ENCODE measurements at places on chromosomes 4 and X.

GRCh38 chr4:154014407-154015321 lies 225.8 kb upstream of the SFRP2 start:
- no peak for DNase-seq

DNA sequence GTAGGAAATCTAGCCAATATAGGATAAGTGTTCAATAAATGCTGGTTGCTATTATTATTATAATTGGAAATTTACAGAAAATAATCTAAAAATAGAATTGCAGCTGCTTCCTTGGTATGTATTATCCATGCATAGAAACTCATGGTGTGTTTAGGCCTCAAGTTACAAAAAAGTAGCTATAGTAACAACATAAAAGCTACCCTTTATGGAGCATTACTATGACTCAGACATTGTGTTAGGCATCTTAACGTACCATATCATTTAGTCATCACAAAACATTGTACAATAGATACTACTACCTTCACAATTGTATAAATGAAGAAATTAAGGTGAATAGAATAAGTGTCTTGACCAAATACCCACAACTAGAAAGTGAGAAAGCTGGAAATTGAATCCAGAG lies 126.9 kb upstream of the NRK start:
- DNase-seq: no peak

DNA sequence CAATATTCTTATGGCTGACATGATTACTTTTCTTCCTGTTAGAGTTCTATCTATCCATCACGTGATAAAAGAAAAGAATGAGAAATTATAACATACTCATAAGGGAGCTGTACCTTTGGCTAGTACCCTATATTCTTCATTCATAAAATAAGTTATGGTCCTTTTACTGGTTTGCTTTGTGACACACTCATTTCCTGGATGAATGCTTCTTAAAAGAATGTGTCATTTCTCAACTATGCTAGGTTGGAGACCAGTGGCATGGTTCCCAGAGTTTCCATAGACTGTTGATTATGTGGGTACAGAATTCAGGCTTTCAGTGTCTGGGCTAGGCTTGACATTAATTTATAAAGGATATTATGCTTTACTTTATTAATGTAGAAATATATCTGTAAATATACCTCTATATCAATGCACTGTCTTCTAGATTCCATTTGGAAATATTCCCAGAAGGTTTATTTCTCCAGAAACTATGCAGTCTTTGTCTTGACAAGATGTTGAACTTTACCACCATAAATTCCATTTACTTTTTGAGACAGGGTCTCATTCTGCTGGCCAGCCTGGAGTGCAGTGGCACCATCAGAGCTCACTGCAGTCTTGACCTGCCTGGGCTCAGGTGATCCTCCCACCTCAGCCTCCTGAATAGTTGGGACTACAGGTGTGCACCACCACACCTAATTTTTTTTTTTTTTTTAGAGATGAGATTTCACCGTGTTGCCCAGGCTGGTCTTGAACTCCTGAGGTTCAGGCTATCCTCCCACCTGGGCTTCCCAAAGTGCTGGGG lies 23.8 kb downstream of the NUDT6 start:
- DNase-seq: no peak

- DNase-seq: no peak
Observed at GRCh38 chrX:71953391-71953790, 42.7 kb downstream of the NHSL2 start.

- no peak for DNase-seq
Observed at GRCh38 chr4:164997324-164997723, 19.9 kb upstream of the TRIM61 start.

GRCh38 chr4:42478946-42479345 lies 81.7 kb downstream of the SHISA3 start:
- DNase-seq: no peak

DNA sequence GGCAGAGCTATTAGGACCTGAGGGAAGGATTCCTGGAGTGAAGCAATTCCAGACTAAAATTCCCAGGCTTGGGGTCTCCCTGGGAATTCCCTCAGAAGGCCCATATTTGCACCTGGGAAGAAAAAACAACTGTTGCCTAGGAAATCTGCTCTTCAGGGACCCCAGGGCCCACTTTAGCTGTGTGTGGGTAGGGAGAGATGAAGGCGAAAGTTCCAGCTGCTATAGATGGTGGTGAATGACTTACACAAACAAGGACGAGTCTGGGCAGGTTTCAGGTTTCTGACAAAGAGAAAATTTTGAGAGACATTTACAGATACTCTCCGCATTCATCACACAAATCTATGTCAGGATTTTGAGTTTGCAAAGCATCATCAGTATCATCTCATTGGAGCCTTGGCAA lies 126.1 kb downstream of the GPC3 start:
- DNase-seq: no peak

DNA sequence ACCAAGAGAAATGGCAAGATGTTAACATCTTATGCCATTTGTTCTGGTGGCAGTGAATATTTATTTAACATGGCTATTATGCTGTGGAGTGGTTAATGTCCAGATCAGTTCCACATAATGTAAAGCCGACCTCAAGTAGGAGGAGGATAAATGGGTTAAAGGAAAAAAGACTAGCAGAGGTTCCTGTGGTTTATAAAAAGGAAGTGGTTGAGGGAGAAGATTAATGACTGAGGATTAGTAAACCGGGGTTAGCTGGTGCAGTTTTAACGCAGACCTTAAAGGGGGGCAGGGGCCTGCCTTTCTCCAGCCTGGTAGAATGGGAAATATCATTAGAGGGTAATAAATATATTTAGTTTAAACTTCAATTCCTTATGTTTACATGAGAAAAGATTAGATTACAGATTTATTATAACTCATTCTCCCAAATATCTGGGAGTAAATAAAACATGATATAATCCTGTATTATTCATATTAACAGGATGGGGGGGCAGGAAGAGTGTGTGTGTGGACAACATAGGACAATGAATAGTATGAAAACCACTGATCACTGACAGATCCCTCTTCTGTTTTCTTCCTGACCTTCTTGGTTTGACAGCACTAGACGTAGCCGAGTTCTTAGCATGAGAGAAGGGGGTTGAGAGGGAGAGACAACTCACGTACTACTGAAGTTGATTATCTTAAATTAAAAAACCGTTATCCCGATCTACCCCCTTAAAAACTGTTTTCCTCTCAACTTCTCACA lies 124.1 kb upstream of the LIMCH1 start:
- DNase-seq: no peak

Data from omental fat pad (tissue), 4 donors.